Spinal cord (tissue), 10 donors: ENCODE measurements at places on chromosomes 11 and 22. TPM values are rescaled to one million over a fixed set of nuclear protein-coding genes. Genes with fewer than 3 reads are reported as not detected.

DNA sequence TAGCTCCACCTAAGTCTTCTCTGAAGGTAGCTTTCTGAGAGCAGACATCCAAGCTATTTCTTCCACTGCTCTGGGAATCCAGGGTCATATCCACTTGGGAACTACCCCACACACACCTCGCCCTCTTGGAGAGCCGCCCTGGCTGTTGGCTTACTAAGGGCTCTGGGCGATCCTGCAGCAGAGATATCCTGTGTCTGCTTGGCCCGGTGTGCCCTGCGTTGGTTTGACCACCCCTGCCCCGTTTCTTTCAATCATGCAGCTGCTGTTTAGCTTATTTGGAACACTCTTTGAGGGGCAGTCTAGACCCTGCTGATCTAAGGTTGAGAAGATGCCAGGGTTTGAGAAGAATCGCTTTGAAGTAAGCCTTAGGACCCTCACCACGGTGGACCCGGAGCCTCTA lies 17.4 kb upstream of the SCUBE1 start:
- no peak for DNase-seq
- H3K4me3 ChIP-seq = no peak overlapping the region

- no peaks in the 10 kb centered on the region for H3K27me3 ChIP-seq
- peaks cover 4% of the 10 kb centered on the region for H3K36me3 ChIP-seq
- no peak for DNase-seq
- H3K4me1 ChIP-seq = peaks cover 5% of the 10 kb centered on the region
Measured at GRCh38 chr11:8833568-8834315, 77.2 kb upstream of the AKIP1 start.

DNA sequence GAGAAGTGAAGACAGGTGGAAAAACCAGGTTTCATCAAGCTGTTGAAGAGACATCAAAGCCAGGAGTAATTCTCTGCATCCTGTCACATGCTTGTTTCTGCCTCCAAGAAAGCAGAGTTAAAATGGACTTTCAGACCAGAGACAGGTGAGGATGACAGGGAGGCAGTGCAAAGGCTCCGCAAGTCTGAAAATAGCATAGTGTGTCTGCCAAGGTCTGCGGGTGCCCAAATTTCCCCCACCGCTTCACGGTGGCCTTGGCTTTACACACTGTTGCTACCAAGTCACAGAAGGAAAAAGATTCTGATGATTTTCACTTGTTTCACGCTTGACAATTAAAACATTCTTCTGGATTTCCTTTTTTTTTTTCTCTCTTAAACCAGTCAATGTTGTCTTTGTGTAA lies 44.2 kb downstream of the SNX19 start:
- H3K4me3 ChIP-seq = no peak overlapping the region
- H3K4me1 ChIP-seq = no peaks in the 10 kb centered on the region
- DNase-seq = no peak
- H3K36me3 ChIP-seq = peaks cover 6% of the 10 kb centered on the region

The TXN2 gene
- total RNA-seq = 39.0 TPM

The TMEM179B gene
- 57.9 TPM for total RNA-seq

GRCh38 chr22:19431649-19432132 lies at the start of gene HIRA:
TSS of gene HIRA (minus strand) at chr22:19431733. CDS start at chr22:19431476, 257 bp downstream.
- peaks cover 13% of the 10 kb centered on the region for H3K36me3 ChIP-seq
- H3K4me1 ChIP-seq = peaks cover 23% of the 10 kb centered on the region
- H3K27ac ChIP-seq = peak within 1 kb of the TSS; percentile 92

GRCh38 chr11:103832762-103833161 lies 203.7 kb upstream of the DDI1 start:
- H3K27me3 ChIP-seq = no peaks in the 10 kb centered on the region
- no peak overlapping the region for H3K4me3 ChIP-seq
- no peak overlapping the region for H3K27ac ChIP-seq
- no peaks in the 10 kb centered on the region for H3K36me3 ChIP-seq
- H3K4me1 ChIP-seq = no peaks in the 10 kb centered on the region
- DNase-seq = no peak

GRCh38 chr11:47305734-47306483 lies 36.0 kb downstream of the MADD start:
- H3K4me3 ChIP-seq = no peak overlapping the region
- H3K4me1 ChIP-seq = peaks cover 18% of the 10 kb centered on the region
- peak; percentile 64 for DNase-seq
- no peaks in the 10 kb centered on the region for H3K27me3 ChIP-seq

- no peaks in the 10 kb centered on the region for H3K27me3 ChIP-seq
- H3K4me1 ChIP-seq = no peaks in the 10 kb centered on the region
- DNase-seq = peak; percentile 95
Measured at GRCh38 chr11:117946842-117947526, 17.8 kb upstream of the TMPRSS13 start.

DNA sequence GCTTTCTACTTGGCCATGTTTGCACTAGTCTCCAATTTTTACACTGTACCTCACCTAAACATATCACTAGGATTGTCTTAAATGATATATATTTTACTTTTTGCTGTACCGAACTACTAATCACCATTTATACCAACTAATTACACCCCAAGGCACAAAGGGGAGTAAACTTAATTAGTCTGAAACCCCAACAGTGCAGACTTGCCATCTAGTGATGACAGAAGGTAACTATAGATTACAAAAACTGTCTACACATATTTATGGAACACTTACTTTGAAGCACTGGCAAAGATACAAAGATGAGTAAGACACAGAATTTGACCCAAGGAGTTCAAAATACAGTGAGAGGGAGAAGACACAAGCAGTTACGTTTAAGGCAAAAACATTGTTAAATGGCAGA lies 139.7 kb downstream of the CNTN5 start:
- H3K4me3 ChIP-seq = no peak overlapping the region
- H3K27me3 ChIP-seq = no peaks in the 10 kb centered on the region
- no peak for DNase-seq
- H3K36me3 ChIP-seq = no peaks in the 10 kb centered on the region

The KRTAP5-9 gene
- not detected for total RNA-seq
